Left ventricle myocardium inferior (tissue), 1 donor: ENCODE measurements at places on chromosomes 5 and 9. TPM values are rescaled to one million over a fixed set of nuclear protein-coding genes. Genes with fewer than 3 reads are reported as not detected.

GRCh38 chr9:72134801-72135200, 14.4 kb upstream of the GDA start:
- no peak for DNase-seq

DNAH5 gene
- 0.14 TPM for total RNA-seq

GRCh38 chr5:17224858-17225511, 7.6 kb downstream of the BASP1 start:
- DNase-seq, result no peak

- DNase-seq, result no peak
Measured at GRCh38 chr9:38023661-38024035, 45.4 kb downstream of the SHB start.

- DNase-seq, result no peak
Measured at GRCh38 chr9:105273731-105274130, 29.3 kb downstream of the SLC44A1 start.

GRCh38 chr9:112380102-112380824, at the start of gene HSDL2:
TSS of gene HSDL2 (plus strand) at chr9:112380108. CDS start at chr9:112380164, 56 bp downstream.
- no peak for DNase-seq

DNA sequence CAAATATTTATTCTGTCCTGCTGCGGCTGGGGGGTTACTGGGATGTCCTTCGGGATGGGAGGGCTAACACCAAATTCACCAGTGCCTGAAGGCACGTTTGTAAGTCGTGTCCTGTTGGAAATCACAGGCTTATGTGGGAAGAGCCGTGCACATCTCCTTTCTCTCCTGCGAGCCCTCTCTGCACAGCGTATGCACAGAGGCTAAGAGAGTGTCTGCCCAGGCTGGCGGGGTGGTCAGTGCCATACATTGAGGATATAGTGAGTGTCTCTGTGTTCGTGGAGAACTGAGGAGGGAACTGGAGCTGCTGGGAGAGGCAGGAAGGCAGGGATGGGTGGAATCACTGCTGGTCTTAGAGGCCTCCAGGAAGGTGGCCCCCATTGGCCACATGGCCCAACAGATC, 110.1 kb downstream of the WNK2 start:
- no peak for DNase-seq

NKD2 gene
- total RNA-seq, result 3.7 TPM

SCGB3A1 gene
- total RNA-seq, result not detected

DNA sequence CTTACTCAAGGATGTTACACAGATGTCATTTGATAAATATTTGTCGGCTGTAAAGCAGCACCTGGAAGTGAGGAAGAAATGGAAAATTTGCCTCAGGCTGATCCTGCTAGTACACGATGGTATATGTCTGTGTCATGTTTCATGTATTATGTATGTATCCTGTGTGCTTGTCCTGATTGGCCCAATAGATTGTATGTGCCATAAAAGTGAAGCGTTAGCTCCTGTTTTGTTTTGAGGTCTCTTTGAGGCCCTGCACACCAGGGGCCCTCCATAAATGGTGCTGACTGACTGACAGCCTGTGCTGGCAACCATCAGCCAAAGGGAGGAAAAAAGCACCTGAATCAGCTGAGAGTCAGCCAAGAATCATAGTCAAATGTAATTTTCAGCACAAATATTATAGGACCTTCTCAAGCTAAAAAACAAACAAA, 11.8 kb upstream of the LNPEP start:
- DNase-seq, result no peak

PCDHGB2 gene
- total RNA-seq, result 8.8 TPM

GRCh38 chr5:179763215-179763945, 30.4 kb upstream of the LTC4S start:
- peak; percentile 50 for DNase-seq
